Occipital lobe (tissue), 3 donors: ENCODE measurements at places on chromosomes 5 and 9. TPM values are rescaled to one million over a fixed set of nuclear protein-coding genes. Genes with fewer than 3 reads are reported as not detected.

DNA sequence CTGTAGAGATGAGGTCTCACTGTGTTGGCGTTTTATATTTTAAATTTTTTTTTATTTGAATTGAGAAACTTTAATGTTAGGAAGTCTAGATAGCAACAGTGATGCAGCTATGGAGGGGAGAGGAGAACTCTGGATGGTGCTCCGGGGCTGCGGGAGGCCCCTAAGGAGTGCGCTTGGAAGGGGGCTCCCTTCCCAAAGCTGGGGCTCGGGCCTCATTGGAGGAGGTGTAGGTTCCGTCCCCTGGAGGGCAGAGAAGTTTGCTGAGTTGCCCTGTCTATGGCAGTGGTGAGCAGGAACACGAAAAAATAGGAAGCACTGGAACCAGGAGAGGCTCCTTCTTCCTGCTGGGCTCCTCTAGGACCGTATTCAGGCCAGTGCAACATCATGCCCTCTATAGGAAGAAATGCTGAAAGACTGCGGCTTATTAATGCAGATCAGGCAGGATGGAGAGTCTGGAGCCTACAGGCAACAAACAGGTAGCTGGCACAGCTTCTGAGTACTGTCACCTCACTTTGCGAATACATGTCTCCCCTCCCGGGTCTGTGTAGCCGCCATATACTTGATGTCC is 16.1 kb downstream of the AHRR start:
- no peak for DNase-seq

- DNase-seq, result no peak
Observed at GRCh38 chr9:24500761-24501160, 44.9 kb downstream of the IZUMO3 start.

The WNT8A gene
- not detected for total RNA-seq

DNA sequence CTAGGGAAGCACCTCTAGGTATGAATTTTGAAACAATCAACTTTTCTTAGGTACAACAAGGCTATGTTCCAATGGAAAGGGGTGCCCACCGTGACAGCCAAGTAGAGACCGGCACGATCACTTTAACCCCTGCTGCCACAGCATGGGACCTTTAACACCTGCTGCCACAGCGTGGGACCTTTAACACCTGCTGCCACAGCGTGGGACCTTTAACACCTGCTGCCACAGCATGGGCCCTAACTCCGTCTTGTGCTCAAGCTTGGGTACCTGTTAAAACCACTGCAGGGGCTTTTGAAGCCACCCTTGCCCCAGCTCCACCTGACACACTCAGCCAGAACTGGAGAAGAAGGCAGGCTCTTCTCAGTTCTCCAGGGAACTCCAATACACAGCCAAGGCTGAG is 18.2 kb upstream of the MXD3 start:
- DNase-seq, result no peak

The ANKRD31 gene
- total RNA-seq, result 0.94 TPM

- DNase-seq, result no peak
Observed at GRCh38 chr9:14533867-14534640, 159.2 kb downstream of the ZDHHC21 start.

DNA sequence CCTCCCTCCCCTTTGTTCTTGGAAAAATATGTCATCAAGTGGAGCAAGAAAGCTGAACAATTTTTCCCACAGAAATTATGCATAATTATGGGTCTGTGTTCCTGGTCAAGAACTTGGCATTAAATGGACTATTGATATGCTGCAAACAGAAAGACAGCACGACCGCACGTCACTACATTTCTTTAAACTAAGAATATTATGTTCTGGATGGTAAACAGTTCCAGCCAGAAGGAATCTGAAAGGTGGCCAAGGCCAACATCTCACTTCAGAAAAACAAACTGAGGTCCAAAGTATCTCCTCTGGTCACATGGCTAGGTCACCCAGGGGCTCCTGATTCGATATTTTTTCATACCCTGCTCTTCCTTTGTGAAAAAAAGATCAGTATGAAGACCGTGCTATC is 173.3 kb upstream of the GAS1 start:
- DNase-seq, result no peak

DNA sequence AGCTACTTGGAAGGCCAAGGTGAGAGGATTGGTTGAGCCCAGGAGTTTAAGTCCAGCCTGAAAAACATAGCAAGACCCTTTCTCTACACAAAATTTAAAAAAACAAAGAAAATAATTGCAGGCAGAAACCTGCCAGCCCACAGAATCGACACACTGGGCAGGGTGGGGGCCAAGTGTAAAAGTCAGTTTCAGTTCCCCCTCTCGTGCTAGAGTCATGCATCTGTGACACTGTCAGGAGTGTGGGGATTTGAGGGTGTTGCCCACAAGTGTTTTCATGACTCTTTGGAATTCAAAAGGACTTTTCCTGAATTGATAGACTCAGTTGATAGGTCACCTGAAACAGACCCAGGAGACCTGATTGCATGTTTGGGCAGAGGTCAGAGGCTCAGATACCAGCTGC is 47.6 kb downstream of the PRRC2B start:
- DNase-seq, result no peak

- no peak for DNase-seq
Observed at GRCh38 chr5:79503794-79504495, 10.0 kb downstream of the HOMER1 start.

The ETF1 gene
- 63.3 TPM for total RNA-seq

The FBP1 gene
- total RNA-seq, result not detected

The GLRA1 gene
- 0.16 TPM for total RNA-seq
